Effector CD4-positive, alpha-beta T cell (primary cell): ENCODE measurements at places on chromosomes 5 and 9.

GRCh38 chr5:158881091-158881880, 218.4 kb downstream of the EBF1 start:
- no peak for DNase-seq

DNA sequence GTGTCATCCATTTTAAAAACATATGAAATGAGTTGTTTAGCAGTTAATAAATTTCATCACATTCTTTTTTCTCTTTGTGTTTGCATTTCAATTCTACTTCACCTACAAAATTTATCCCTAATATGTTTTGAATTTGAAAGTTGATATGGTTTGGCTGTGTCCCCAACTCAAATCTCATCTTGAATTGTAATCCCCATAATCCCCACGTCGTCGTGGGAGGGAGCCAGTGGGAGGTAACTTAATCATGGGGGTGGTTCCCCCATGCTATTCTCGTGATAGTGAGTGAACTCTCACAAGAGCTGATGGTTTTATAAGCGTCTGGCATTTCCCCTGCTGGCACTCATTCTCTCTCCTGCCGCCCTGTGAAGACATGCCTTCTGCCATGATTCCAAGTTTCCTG, 200.1 kb downstream of the EPB41L4A start:
- no peak for DNase-seq

DNA sequence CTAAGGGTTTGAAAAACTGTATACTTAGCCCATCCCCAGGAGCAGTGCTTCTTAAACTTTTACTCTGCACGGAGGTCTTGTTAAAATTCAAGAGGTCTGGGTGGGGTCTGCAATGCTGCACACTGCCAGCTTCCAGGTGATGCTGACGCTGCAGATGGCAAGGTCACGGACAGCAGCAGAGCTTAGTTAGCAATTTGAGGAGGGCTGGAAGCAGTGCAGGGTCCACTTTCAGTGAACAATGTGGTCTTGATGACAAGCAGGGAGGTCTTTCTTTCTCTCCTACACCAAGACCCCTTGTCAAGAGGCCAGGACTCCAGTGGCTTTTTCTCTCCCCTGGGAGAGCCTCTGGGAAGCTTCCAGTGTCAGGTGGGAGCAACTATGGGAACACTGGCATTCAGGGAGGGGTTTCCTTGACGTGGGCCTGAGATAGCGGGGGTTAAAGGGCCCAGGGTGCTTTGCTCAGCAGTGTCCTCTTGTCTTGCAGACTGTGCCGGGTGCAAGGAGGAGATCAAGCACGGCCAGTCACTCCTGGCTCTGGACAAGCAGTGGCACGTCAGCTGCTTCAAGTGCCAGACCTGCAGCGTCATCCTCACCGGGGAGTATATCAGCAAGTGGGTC, 65.0 kb upstream of the AFAP1L1 start:
- no peak for DNase-seq

DNA sequence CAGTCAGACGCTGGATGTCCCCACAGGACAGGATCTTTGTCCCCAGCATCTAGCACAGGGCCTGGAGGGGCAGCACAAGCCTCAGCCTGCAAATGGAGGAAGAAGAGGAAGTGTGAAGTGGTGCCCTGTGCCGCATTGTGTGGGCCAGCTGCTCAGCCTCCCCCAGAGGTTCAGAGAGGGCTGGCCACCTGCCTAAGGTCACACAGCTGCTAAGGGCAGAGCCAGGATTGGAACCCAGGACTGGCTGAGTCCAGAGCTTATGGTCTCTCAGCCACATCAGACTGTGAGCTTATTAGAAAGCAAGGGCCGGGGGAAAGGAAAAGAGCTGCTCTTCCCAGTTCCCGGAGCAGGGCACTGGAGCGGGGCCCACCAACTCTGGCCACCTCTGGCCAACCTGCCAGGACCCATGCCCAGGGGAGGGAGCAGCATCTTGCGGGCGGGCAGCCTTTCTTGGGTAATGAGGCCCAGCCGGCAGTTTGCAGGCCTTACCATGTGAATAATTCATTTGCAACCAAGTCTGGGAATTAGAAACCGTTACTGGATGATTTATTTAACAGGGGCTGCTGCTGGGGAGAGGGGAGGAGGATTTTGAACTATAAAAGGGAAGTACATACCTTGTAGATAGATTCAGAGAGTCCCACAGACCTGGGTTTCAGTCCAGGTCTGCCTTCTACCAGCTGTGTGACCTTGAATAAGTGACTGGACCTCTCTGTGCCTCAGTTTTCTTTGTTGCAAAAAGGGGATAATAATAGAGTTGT, 11.6 kb upstream of the CRB2 start:
- no peak for DNase-seq

DNA sequence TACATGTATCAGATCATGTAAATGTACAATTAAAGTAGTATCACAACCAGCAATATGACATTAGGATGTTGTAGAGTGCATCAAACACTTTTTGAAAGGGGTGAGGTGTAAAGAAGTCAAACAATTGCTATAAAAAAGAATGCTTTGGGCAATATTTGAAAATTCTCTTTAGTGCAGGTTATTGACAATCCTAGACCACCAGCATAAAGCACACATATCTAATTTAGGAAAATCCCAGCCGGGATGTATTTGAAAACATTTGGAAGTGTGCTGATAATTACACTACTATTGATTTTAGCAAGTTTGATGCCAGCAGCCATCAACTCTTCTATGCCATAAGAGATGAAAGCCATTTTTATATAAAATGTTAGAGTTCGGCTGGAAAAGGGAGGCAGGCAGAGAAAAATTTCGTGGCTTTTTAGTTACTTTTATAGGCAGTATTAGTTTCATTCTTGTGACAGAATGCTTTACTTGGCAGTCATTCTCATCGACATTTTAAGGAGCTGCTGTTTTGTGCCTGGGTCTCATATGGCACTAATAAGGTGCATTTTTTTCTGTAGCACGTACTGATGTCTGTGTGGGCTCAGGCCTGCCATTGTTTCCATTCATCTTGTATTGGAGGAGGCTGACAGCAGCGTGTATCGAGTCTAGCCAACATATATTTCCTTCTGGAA, 285.7 kb downstream of the AOPEP start:
- no peak for DNase-seq

DNA sequence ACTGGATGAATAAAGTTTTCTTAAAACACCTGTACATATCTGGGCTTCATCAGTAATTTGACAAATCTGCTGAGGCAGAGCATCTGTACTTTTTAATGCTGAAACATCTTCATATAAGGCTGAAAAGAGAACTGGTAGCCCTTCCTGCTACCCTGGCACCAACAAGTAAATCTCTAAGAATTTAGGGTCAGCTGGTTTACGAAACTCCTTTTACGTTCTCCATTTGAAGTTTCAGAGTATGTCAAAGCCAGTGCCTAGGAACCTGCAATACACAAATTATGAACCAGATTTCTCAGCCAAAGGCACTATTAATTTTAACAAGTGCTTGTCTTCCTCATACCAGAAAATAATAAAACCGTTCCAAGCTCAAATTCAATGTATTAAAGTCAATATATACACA, 3.8 kb downstream of the ZFAND5 start:
- no peak for DNase-seq
